ENCODE measurements at places on chromosomes 11 and 22.

DNA sequence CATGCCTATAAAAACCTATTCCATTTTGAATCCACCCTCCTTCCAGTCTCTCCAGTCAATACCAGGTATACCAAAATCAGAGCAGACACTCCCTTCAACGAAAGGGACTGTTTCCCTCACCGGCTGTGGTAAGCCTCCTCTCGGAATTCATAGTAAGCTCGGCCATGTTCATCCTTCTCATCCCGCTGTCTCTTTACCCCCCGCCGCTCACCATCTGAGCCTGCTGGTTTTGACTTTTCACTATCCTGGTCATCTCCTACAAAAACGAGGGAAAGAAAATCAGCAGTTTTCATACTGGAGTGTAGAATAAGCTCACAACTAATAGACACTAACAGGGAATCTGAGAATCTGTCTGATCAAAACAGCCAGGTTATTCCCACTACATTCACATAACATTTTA lies 3.1 kb downstream of the HNRNPUL2 start:
- DNase-seq, result no peak

- no peak for DNase-seq
These were observed 6.3 kb downstream of the MIEF1 start for GRCh38 chr22:39508393-39508792.

DNA sequence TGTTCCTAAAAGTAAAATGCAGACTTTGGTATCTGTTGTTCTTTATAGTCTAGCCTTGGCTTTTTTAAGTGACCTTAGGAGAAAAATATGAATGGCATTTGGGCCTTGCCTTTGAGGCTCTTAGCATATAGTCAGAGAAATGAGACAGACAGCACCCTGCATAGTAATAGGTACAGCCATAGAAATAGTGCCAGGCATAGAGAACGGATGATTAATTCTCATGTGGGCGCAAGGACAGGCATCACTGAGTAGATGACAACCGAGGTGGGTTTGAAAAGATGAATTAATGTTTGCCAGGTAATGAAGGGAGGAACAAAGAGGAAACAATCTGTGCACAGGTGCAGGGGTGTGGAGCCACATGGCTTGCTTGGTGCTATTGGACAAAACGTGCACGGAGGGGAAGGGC lies 90.5 kb downstream of the BMAL1 start:
- DNase-seq, result no peak

DNA sequence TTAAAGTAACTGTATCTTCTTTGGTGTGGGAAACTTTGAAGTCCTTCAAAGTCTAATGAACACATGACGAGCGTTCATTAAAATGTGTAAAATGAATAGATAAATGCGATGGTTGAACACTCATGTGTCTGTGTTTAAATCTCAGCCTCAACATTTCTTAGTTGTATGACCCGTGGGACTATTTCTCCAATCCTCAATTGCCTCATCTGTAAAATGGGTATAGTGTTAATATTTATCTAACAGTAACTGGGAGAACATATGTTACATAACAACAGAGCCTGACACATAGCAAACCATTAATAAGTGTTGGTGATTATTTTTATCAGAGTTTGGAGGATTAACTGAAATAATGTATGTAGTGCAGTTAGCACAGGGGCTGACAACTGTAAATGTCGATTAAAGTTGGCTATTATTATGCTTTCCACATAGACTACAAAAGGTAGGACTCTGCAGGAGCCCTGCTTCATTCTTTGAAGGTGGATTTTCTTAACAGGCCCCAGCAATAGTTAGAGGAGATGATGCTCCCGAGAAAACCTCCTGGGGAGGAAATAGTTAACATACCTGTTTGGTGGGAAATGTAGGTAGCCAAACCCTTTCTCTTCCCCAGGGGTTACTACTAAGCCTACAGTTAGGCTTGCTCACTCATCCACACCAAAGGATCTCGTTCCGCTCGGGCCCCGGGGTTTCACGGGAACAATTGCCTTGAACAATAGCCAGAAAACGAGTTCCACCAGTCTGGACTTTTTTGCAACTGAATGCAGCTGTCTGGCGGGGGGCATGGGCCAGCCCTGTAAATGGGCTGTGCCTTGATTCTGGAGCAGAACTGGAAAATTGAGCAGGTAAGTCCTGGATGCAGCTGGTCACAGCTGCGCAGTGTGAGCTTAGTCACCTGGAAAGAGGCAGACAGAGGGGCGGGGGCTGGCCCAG lies 133.4 kb downstream of the DBX1 start:
- DNase-seq, result no peak

- no peak for DNase-seq
These were observed 510.6 kb upstream of the RAG2 start for GRCh38 chr11:37108436-37109285.

Data from stimulated activated CD4-positive, alpha-beta T cell treated with anti-CD3 and anti-CD28 coated beads, Interleukin-4, amount 100 ng/mL, for 1 hour (primary cell).